ENCODE measurements at places on chromosomes 6 and 20. TPM values are rescaled to one million over a fixed set of nuclear protein-coding genes. Genes with fewer than 3 reads are reported as not detected.

Gene GSTA3
- total RNA-seq = not detected

- DNase-seq = no peak
These were observed 126.5 kb upstream of the JAG1 start for GRCh38 chr20:10800288-10800687.

DNA sequence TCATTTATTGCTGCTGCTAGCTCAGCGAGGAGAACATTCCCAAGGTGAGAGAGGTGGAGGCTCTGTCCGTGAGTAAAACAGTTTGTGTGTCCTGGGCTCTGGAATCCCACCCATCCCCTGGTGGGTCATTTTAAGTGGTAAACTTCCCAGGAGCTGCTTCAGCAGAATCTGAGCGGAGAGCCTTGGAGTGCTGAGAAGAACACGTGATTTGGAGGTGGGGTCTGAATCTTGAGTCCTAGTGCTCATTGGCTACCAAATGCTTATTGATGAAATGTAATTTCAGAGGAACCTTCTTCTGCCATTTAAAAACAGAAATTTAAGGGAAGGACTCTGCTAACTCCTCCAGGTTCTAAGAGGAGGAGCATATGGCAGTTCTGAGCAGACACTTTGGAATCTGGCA is 132.4 kb downstream of the CDH26 start:
- DNase-seq = no peak

Gene BCL2L1
- 64.2 TPM for total RNA-seq

Gene UST
- 4.1 TPM for total RNA-seq
